ENCODE measurements at places on chromosomes 3 and 15.

DNA sequence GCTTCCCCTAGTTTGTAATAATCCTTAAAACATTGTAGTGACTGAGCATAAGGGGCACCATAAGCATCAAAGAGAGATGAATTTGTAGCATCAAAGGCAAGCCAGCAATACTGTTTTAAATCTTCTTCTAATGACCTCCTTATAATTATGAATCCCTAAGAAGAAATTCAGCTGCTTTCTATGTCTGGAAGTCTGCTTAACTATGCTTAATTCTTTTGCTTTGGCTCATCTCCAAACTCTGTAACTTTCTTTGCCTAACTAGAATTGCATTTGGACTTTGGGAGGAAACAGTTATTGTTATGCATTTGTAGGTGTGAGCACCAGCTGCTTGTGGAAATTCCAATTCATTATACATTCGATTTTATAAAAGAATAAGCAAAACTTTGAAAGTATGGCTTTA, 117.7 kb upstream of the SPATA16 start:
- no peak for DNase-seq

GRCh38 chr3:53273146-53273670, 17.4 kb upstream of the TKT start:
- DNase-seq, result no peak

- no peak for DNase-seq
These were observed 9.4 kb downstream of the EIF2A start for GRCh38 chr3:150555859-150556436.

DNA sequence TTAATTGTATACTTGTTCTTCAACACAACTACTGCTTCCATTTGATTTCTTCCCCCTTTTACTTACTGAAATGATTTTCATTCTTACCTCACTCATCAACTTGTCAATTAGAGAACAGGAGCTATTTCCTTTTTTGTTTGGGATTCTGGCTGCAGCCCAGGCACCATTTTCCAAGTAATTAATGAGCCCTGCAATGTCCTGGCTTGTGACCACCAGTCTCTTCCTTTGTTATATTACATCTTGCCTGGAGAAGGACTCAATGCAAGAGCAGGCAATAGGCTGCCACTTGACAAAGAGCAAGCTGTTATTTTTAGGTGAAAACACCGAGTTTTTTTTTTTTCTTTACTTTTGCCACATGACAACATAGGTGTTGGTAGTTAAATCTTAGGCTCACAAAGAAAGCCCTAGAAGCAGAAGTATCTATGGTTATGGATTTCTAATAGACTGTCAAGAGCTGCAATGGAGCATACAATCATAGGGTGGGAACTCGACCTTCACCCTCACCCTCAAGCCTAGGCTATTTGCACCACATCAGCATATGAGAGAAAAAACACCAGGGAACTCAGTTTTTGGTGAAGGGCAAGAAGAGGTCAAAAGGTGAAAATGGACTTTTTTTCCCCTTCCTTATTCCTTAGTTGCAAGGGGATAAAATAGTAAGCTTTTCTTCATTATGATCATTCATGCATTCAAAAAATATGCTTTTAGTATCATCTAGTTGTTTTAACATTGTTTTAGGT, 114.9 kb downstream of the TNIK start:
- DNase-seq, result no peak

DNA sequence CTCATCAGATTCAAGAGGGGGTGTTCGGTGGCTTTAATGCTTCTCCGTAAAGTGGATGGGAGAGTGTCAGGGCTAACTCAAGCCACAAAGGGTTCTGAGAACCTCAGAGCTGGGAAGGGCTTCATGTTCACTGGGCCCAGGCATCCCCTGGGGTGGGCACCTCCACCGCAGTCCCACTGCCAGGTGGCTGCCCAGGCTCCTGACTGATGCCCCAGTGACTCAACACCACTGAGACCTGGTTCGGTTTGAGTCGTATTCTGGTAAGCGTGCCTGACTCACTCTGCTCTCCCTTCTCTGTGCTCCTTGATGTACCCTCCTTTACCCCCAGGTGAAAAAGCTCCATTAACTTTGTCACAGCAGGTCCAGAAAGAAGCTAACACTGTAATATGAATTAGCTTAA, 304.6 kb downstream of the RPLP1 start:
- no peak for DNase-seq

- DNase-seq, result no peak
These were observed 217.0 kb downstream of the ZNF621 start for GRCh38 chr3:40741729-40742128.

DNA sequence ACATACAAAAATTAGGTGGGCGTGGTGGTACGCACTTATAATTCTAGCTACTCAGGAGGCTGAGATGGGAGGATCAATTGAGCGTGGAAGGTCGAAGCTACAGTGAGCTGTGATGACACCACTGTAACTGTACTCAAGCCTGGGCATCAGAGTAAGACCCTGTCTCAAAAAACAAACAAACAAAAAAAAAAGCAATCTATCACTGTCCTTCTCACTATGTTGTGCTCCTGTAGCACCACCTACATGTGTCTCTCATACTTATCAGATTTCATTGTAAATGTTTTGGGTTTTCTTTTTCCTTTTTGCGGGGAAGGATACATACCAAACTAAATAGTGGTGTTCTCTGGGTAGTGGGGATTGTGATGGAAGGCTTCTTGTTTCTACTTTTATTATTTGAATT, 14.8 kb downstream of the FANCD2 start:
- no peak for DNase-seq

- no peak for DNase-seq
These were observed 29.6 kb downstream of the GSK3B start for GRCh38 chr3:120064641-120065040.

DNA sequence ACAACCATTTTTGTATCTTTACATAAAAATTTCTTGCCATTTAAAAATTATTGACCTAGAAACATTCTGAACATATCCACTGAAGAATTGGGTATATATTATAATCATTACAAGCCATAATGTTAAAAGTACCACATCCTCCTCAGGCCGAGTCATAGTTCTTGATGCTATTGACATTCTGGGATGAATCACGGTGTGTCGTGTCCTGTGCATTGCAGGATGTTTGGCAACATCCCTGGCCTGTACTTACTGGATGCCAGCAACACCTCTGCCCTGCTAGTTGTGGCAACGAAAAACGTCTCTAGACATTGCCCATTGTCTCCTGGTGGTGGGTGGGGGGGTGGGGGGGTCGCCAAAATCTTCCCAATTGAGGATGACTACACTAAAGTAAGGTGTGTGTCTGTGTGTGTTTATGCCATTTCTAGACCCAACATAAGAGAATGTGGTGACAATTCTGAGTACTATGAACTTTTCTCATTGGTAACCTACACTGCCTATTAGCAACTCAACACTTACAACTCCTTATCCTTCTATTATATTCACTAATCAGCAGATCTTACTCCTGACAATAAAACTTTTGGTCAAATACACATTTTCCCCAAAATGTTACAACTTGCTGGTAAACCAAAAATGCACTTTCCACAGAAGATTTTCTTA, 471.6 kb downstream of the FOXP1 start:
- DNase-seq, result peak; percentile 94

DNA sequence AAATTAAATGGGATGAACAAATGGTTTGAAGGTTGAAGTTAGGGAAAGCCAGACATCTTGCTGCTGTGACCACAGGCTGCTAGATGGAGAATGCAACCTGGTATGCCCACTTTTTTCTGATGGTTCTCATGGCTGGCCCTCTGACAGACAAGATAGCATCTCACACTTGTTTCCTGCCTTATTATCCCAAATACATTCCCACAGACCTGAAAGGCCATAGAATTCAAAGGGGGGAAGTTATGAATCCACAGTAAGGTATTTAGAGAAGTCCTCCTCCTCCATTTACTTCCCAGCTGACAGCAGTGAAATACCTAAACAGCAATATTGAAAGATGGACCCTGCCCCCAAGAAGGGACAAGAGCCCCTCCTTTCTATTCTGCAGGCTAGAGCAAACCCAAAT, 32.4 kb downstream of the LEO1 start:
- DNase-seq, result no peak

DNA sequence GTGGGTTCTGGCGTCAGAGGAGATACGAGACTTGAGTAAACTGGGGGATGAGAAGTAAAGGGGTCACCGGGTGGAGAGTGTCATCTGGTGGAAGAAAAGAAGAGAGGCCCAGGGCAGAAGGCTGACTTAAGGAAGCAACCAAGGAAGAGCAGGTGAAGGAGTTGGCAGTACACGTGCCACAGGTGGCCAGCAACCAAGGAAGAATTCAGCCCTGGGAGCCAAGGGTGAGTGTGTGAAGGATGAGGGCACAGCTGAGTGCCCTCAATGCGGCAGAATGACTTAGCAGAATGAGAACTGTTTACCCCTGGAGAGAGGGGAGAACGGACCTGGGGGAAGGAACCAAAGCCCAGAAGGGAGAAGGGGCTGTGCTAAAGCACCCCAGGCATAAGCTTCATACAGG, 71.3 kb downstream of the WHAMM start:
- DNase-seq, result no peak

- peak; percentile 24 for DNase-seq
These were observed 52.3 kb upstream of the BNIP2 start for GRCh38 chr15:59741274-59741906.

- DNase-seq, result no peak
These were observed 75.4 kb upstream of the PLXNA1 start for GRCh38 chr3:126907557-126907956.

GRCh38 chr15:41772720-41773331, 1.5 kb upstream of the MAPKBP1 start:
- peak; percentile 68 for DNase-seq

DNA sequence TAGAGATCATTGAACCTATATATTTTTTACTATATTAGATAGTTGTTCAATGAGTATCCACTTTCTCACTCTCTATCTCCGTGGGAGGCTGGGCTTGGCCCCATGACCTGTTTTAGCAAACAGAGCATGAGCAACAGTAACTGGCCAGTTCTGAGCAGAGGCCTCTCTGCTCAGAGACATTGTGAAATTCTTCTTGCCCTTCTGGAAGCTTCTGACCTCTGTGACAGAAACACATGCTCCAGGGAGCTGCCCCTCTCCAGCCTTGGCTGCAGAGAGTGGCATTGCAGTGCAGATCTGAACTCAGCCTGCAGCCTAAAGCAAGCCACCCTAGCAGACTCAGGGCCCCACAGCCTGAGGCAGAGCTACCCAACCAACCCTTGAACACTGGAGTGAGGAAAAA, 20.5 kb downstream of the FAM240A start:
- DNase-seq, result peak; percentile 63

GRCh38 chr15:75064846-75065245, 41.5 kb downstream of the PPCDC start:
- no peak for DNase-seq

GRCh38 chr3:46378426-46378942, 7.7 kb downstream of the CCR5 start:
- peak; percentile 59 for DNase-seq

DNA sequence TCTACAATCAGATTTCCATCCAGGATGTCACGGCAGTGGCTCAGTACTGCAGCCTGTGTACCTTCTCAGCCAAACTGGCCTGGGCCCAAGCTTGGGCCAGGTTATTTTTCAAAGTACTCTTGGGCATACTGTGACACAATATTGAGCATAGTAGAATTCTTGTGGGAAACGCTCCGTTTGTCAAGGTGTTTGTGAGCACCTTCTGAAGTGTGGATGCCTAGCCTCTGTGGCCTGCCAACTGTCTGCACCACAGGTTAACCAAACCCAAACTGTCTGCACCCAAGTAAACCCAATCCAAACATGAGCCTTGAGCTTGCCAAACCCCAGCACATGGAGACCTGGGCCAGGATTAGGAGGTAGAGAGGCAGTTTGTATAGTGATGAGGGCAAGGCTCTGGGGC, 25.4 kb downstream of the CTDSPL start:
- no peak for DNase-seq

DNA sequence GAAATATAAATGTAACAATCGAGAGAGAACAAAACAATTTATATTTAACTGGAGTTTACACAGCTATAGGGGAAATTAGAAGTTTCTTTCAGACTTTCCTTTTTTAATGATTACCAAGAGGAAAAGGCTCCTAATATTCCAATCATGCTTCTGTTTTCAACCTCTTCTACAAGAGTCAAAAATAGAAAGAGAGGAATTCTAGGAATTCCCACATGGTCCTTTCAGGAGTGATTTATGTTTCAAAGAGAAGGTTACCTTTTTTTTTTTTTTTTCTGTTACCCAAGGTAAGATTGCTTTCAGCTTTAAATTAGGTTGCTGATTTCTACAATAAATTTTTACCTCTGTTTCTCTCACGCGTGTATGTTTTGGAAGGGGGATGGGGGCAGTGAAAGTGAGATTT, 355.3 kb upstream of the DCBLD2 start:
- DNase-seq, result no peak

- DNase-seq, result no peak
These were observed 411.2 kb downstream of the NAALADL2 start for GRCh38 chr3:175270198-175270837.

DNA sequence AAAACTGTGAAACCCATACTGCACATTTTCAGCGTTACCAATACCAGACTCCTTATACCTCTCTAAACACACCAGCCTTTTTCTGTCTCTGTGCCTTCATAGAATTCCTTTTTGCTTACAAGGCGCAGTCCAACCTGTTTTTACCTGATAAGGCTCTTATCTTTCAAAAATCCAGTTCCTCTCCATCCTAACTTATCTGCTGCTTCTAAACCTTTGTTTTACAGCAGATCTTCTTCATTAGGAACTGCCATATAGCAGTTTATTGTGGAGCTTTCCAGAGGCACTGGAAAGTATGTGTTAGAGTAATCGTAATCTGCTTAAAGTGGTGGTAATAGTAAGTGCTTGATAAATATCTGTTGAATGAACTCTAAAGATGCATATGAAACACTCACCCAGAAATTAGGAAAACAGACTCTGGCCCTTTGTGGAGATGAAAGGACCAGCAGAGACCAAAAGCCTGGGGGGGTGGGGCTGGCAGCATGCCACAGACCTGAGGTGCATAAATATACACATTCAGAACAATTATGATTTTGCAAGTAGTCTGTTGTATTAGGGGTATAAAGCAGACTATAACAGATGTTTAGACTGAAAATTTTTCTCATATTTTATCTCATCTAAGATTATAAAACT, 29.3 kb downstream of the PPP2R3A start:
- DNase-seq, result no peak

- no peak for DNase-seq
These were observed 81.2 kb downstream of the ZNF621 start for GRCh38 chr3:40605960-40606359.

GRCh38 chr3:45367453-45367871, 20.9 kb upstream of the LARS2 start:
- peak; percentile 89 for DNase-seq

DNA sequence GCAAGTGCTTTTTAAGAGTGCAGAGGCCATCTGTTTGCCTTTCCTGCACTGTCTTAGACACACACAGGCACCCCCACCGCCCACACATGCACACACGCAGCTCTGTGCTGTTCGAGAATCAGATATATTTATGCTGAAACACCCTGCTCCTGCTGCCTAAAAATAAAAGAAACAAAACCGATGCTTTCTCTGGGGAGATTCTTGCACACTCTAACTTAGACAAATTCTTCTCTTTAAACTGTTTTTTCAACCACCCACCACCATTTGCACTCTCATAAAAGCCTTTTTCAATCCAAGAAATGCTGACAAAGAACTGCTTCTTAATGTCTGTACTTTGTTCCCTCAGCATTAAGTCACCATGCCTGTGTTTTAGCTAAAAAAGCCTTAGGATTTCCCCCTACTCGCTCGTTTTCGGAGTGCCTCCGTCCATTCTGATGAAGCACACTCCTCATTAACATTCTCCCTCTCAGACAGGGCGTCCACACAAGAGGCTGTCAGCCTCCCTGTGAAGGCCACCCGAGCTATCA, 26.2 kb downstream of the SLC12A8 start:
- DNase-seq, result no peak

GRCh38 chr3:47283193-47283537, 421 bp downstream of the KLHL18 start:
- DNase-seq, result peak; percentile 11

- DNase-seq, result peak; percentile 78
These were observed 110.8 kb downstream of the TIGIT start for GRCh38 chr3:114404590-114404989.

Data from HCEC 1CT (cell line).